ENCODE measurements at places on chromosomes 1 and 21.

GRCh38 chr1:201570886-201571624 is 32.1 kb downstream of the NAV1 start:
- DNase-seq: no peak

DNA sequence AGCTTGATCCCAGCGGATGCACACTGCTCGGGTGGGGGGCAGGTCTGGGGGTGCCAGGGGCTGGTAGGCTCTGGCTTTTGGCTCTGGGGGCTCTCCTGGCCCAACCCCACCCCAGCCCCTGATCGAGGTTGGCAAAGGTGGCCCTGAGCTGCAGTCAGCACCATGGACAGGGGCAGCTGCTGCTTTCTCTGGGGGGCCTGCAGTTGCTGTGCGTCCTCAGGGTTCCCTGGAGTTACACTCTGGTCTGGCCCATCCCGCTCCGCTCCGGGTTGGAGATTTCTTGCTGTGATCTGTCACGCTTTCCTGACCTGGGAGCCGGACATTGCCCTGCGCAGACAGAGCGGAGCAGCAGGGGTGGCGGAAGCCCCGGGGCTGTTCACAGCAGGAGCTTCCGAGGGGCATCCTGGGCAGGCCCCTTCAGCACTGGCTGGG is 8.0 kb upstream of the PLCH2 start:
- DNase-seq: no peak

DNA sequence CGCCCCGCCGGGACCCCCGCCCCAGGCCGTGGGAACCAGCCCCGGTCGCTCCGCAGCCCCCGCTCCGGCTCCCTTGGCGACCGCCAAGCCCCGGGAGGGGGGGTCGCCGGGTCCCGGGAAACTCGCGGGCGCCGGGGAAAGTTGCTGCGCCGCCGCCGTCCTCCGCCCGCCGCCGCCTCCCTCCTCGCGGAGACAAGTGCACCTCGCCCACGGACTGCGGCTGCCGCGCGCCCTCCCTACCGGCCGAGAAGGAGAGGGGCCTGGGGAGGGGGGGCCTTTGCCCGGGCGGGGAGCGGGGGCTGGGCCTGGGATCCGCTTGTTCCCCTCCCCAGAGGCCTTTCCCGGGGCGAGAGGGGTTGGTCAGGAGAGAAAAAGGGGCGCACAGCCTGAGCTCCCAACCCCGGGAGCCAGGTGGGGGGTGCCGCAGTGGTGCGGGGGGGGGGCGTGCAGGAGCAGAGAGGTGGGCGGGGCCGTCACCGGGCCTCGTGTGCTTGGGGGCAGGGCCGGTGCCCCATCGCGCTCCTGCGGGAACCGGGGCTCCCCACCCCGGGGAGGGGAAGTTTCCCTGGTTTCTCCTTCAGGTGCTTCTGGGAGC is 592 bp downstream of the AGRN start:
- no peak for DNase-seq

GRCh38 chr1:11697188-11697892 is 5.8 kb downstream of the DRAXIN start:
- no peak for DNase-seq

GRCh38 chr1:207084701-207085180 is 3.9 kb upstream of the C4BPB start:
- peak; percentile 53 for DNase-seq

DNA sequence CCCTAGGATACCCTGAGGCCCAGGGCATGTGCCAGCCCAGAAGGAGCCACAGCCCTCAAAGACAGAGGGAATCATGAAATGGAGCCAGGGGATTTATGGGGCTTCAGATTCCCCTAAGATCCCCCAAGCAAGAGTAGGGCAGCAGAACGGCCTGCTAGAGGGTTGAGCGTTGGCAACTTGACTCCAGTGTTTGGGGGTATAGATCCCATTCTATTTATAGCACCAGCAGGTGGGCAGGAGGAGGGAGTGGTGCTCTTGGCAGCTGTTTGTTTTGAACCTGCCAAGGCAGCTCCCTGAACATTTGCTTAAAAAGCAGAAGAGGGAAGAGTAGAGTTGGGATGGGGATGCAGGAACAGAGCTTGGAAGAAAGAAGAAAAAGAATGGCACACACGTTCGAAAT is 33.7 kb downstream of the GLUL start:
- no peak for DNase-seq

GRCh38 chr1:105641407-105641806 is 1415.1 kb upstream of the PRMT6 start:
- DNase-seq: no peak

DNA sequence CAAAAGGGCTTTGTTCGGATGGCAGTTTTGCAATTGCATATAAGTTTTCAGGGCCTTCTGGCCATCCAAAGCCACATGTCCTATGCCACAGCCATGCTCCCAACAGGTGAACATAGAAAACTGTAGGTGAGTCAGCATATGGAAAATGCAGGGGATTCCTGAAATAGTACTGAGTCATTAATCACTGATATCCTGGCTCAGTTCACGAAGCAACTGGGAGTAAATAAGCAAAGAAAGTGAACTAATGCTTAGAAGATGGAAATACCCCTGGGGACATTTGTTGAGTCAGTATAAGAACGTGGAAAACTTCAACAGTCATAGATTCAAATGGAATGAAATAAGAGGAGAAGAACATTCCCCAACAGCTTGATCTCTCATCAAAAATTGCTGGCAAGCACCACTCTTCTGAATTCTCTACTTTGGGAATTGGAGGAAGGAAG is 148.9 kb upstream of the RUNX1 start:
- no peak for DNase-seq

- DNase-seq: no peak
Measured at GRCh38 chr1:231073331-231073730, 33.3 kb upstream of the FAM89A start.

GRCh38 chr1:109365642-109366204 is 32.0 kb downstream of the SORT1 start:
- DNase-seq: no peak

DNA sequence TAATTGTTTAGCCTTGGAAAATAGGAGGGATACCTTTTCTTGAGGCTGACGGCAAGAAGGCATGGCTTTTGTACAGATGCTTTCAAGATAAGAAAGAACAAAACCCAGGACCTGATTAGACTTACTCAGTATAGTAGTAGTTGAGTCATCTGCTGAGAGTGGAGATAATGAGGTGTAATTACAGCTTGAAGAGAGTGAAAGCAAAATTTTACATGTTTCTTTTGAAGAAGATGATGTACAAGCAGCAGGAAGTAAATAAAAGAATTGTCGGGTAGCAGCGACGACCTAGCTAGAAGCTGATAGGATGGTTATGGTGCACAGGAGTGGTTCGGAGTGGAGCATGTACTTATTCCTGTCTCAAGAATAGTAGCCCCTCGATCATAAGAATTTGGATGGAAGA is 6.6 kb downstream of the ANGPTL1 start:
- DNase-seq: no peak

- DNase-seq: no peak
Measured at GRCh38 chr1:69613414-69613813, 45.7 kb downstream of the LRRC7 start.

DNA sequence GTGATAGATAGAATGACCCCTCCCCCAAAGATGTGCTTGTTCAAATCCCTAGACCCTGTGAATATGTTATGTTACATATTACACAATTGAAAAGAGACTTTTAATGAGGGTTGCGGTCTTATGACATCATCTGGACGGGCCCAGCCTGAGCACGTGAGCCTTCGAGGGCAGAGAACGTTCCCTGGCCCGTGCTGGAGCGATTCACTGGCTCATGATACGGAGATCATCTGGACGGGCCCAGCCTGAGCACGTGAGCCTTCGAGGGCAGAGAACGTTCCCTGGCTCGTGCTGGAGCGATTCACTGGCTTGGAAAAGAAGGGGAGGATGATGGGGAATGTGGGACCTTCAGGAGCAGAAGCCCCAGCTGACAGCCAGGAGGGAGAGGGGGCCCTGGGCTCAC is 34.4 kb upstream of the COL18A1 start:
- no peak for DNase-seq

DNA sequence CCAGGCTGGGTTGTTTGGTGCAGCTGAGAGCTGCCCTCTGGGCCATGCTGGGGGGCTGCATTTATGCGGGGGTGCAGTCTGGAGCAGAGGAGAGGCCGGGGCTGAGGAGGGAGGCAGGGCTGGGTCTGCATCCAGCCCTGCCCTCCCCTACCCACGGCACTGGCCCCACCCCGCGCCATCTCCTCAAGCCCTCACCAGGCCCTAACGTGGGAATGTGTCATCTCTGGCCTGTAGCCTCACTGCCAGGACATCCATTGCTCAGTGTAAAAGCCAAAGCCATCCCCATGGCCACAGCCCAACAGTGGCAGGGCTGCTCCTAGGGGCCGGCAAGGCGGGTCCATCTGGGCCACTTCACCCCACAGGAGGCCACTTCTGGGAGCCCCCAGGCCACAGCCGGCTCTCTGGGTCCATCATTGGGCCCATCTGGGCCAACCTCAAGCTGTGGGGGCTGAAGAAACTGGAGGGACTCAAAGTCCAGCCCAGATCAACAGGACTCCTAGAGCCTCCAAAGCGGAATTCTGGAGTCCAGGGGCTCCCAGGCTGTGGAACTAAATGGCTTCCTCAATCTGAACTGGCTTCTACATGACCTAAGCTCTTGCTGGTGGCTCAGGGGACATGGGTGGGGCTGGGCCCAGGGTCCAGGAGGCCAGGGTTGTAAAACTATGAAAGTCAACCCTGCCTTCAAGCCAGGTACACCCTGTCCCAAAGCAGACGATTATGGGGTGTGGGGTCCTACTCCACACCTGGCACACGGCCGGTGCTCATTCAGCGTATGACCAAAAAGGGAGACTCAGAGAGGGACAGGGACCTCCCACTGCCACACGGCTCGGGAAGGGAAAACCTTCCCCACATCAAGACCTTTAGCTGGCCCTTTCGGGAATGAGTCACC is 32.6 kb downstream of the RUNX3 start:
- DNase-seq: no peak

DNA sequence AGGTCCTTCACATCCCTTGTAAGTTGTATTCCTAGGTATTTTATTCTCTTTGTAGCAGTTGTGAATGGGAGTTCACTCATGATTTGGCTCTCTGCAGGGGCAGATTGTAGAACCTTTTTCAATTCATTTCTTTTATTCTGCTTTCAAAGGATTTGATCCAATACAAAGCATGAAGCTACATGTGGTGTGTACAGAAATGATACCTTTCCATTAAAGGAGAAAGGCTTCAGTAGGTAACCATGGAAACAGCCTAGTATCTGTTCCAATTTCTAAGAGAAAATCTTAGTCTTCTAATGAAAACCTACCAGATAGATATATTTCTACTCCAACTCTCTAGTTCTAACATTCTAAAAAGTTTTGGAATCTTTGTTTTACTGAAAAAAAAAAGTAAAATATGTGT is 105.0 kb downstream of the SYT14 start:
- DNase-seq: no peak

- no peak for DNase-seq
Measured at GRCh38 chr21:33011462-33011861, 14.3 kb upstream of the OLIG2 start.

GRCh38 chr1:181150842-181151241 is 62.3 kb downstream of the IER5 start:
- no peak for DNase-seq

DNA sequence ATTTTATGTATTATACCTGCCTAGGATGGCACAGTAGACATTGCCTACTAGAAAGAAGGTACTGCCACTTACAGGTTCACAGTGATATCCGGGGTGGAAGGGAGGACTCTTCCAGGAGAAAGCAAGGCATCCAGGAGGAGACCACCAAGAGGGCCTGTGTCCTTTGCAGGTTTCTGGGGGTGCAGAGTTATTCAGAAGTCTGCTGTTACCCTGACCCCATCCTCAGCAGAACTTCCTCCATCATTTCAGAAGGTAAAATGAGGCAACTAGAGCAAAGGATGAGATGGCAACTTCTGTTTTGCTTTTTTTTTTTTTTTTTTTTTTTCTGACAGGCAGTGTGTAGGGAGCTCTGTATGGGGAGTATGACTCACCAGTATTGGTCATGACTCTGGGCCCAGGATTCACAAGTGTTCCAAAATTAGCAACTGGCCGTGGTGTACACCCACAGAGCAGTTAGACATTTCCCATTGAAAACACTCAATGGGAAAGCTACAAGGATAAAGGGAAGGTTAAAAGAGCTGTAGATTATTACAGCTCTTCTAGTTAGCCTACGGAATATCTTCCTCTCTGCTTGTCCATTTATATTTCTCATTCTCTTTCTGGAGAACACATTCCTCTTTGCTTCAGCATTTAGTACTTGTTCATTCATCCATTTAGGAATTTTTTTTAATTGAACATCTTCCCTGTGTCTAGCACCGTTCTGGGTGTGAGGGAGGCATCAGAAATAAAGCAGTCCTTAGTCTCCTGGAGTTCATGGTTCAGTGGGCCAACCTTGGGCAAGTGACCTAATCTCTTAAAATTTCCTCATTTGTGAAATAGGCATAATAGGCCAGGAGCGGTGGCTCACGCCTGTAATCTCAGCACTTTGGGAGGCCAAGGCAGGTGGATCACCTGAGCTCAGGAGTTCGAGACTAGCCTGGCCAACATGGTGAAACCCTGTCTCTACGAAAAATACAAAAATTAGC is 50.5 kb upstream of the PPP2R5A start:
- DNase-seq: peak; percentile 28

- DNase-seq: no peak
Measured at GRCh38 chr1:222042120-222042519, 300.2 kb upstream of the DUSP10 start.

DNA sequence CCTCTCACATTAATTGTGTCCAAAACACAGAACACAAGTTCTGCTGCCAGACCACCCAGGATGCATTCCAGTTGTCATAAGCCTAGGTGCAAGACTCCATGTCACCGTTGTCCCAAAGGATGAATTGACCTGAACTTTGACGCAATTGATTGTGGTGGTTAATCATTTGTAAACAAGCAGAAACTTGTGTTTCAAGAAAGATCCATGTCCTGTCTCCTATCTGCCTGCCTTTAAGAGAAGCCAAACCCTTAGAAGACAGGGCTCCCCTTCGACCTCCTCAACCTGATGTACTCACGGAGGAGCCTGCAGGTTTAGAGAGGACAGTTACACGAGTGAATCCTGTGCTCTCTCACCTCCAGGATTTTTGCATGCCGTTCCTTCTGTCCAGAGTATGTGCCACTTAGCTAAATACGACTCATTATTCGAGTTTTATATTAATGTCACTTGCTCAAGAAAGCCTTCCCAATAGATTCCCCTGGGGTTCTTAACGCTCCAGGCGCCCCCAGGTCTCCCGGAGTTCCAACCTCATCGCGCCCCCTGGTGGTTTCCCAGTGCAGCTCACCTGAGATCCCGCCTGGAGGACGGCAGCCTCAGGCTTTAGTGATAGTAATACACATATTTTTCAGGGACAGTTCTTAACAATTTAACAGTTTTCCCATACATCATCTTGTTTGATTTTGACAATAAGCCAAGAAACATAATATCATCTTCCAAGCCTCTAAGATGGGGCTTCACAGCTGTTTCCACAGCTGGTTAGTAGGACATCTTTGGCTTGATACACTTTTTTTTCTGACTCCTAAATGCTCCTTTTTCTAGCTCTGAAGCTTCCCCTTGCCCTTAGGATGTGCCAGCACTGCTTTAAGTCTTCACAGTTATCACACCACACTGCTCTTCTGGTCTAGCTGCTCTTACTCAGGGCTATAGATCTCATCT is 2.4 kb upstream of the C8B start:
- no peak for DNase-seq
